Thyroid gland (tissue), 4 donors: ENCODE measurements at places on chromosomes 2 and 18. TPM values are rescaled to one million over a fixed set of nuclear protein-coding genes. Genes with fewer than 3 reads are reported as not detected.

DNA sequence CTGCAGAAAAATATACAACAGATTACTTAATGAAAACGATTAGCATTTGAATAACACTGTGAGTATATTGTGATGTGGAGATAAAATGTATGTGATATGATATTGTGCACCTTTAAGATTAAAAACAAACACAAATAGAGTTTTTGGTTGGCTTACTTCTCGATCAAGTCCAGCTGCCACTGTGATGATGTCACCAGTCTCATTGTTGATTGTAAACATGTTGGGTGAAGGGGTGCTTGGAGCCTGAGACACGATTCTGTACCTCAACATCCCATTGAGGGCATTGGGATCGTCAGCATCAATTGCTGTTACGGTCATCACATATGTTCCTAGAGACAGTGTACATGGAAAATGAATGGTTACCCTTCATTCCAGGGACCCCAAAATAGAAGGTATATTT is 174.1 kb downstream of the CDH2 start:
- no peak for DNase-seq

The PDCD1 gene
- total RNA-seq, result 2.3 TPM

GRCh38 chr2:226213717-226214116 is 585.9 kb downstream of the IRS1 start:
- no peak for DNase-seq

DNA sequence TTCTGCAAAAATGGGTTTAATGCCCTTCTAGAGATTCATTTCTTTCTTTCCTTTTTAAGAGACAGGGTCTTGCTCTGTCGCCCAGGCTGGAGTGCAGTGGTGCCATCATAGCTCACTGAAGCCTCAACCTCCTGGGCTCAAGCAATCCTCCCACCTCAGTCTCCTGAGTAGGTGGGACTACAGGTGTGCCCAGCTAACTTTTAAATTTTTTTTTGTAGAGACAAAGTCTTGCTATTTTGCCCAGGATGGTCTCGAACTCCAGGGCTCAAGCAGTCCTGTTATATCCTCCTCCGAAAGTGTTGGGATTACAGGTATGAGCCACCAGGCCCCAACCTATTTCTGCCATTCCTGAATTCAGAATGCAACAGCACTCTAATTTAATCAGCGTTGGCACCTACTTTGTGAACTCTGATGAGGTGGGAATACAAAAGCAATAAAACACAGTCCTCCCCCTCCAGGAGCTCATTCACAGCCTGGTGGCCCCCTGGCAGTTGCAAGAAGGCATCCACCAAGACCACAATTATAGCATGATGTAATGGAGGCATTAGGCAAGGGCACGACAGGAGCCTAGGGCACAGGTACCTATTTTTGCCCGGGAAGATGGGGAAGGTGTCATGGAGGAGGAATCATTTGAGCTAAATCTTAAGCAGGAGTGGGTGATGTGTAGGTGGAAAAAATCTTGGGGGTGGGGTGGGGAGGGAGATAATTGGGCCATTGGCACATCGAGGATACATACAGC is 5.1 kb downstream of the RHOB start:
- DNase-seq, result no peak

GRCh38 chr2:10333966-10334365 is 31.3 kb downstream of the HPCAL1 start:
- DNase-seq, result no peak

The FBXO15 gene
- 0.71 TPM for total RNA-seq

- DNase-seq, result no peak
These were observed 243.7 kb downstream of the NDUFA10 start for GRCh38 chr2:239781454-239781853.

The EN1 gene
- not detected for total RNA-seq

The STARD6 gene
- total RNA-seq, result not detected

The METAP1D gene
- total RNA-seq, result 8.5 TPM

GRCh38 chr2:42802150-42802549 is 9.8 kb upstream of the HAAO start:
- no peak for DNase-seq

GRCh38 chr18:2856547-2857170 is 9.9 kb downstream of the EMILIN2 start:
- DNase-seq, result no peak

- DNase-seq, result no peak
These were observed 20.8 kb downstream of the EIPR1 start for GRCh38 chr2:3356799-3357198.

DNA sequence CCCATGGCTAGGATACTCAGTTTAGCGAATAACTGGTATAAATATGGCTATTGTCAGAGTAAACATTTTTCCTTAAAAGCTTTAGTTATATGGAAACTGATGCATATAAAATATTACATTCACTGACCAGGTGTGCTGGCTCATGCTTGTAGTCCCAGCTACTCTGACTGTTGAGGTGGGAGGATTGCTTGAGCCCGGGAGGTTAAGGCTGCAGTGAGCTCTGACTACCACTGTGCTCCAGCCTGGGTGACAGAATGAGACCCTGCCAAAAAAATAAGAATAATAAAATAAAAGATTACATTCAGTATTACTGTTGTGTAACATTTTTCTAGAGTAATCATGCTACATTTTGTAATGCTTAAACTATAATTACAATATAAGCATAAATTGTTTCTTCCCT is 350.4 kb upstream of the FSIP2 start:
- no peak for DNase-seq

The SOWAHC gene
- total RNA-seq, result 18.7 TPM

GRCh38 chr18:10949655-10950054 is 199.7 kb downstream of the PIEZO2 start:
- DNase-seq, result no peak

The STPG4 gene
- total RNA-seq, result 0.22 TPM

The DCDC2C gene
- 0.89 TPM for total RNA-seq

The CRYBA2 gene
- not detected for total RNA-seq

The FASTKD2 gene
- 45.8 TPM for total RNA-seq

The SCG2 gene
- 0.78 TPM for total RNA-seq

The CROCC2 gene
- not detected for total RNA-seq

The ITPRIPL1 gene
- total RNA-seq, result 0.75 TPM

The C2orf81 gene
- total RNA-seq, result 2.8 TPM

GRCh38 chr18:23939896-23940295 is 74.7 kb upstream of the TTC39C start:
- DNase-seq, result no peak

GRCh38 chr2:143139835-143140393 is 10.7 kb downstream of the ARHGAP15 start:
- DNase-seq, result no peak

- DNase-seq, result peak; percentile 32
These were observed 13.3 kb downstream of the MRPL44 start for GRCh38 chr2:223970343-223971128.

The TTN gene
- total RNA-seq, result 10.1 TPM

DNA sequence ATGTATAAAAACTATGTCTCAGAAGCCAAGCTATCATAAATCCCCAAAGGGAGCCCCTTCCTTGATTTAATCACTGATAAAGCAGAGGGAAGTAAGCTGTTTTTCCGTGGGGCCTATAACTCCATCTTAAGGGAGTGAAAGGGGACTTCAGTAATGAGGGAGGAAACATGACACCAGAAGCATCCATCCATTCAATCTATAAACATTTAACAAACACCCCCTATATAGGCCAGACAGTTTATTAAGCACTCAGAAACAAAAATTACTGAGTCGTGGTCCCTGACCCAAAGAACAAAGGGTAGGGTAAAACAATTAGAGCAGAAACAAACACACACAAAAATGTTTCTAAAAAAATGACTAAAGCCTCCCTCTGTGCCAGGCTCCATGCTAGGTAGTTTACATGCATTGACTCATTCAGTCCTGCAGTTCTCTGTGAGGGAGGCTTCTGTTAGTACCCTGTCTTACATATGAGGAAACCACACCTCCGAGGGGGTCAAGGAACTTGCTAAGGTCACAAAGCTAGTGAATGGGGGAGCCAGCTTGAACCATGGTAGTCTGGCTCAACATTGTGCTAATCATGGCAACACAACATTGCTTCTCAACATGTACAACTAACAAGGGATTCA is 472.1 kb downstream of the CDH2 start:
- no peak for DNase-seq

DNA sequence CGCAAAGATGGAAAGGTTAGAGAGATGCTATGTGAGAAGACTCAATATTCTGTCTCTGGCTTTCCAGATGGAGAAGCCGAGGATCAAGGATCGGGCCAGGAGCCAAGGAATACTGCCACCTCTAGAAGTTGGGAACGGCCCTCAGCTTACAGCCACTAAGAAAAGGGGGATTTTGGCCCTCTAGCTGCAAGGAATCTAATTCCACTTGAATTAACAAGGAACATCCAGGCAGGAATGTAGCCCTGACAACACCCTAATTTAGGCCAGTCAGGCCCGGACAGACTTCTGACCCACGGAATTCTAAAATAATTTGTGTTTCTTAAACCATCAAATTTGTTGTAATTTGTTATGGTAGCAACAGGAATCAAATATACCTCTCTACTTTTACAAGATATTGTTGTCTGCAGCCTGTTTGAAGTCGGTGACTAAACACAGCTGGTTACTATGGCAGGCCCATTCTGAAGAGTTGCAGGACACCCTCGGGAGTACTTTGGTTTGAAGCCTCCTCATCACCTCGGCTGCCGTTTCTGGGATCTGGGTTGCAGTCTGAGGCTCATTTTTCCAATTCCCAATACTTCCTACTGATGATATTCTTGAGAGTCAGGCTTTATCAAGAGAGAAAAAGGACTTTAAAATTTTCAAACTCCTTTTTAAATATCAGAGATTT is 1131.2 kb downstream of the TSN start:
- DNase-seq, result no peak
